ENCODE measurements at places on chromosomes 5 and 9.

- DNase-seq, result no peak
Observed at GRCh38 chr5:66829358-66829674, 233.1 kb downstream of the MAST4 start.

- no peak for DNase-seq
Observed at GRCh38 chr9:38227656-38228055, 158.6 kb upstream of the SHB start.

GRCh38 chr9:125842242-125842641, 95.1 kb downstream of the PBX3 start:
- no peak for DNase-seq

DNA sequence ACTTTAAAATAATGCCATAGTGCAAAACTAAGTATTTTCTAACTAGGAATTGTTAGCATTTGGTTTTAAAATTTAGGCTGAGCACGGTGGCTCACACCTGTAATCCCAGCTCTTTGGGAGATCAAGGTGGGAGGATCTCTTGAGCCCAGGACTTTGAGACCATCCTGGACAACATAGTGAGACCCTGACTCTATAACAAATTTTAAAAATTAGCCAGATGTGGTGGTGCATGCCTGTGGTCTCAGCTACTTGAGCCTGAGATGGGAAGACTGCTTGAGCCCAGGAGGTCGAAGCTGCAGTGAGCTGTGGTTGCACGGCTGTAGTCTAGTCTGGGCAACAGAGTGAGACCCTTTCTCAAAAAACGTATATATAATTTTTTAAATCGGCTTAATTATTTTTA, 4.9 kb downstream of the OTULIN start:
- no peak for DNase-seq

DNA sequence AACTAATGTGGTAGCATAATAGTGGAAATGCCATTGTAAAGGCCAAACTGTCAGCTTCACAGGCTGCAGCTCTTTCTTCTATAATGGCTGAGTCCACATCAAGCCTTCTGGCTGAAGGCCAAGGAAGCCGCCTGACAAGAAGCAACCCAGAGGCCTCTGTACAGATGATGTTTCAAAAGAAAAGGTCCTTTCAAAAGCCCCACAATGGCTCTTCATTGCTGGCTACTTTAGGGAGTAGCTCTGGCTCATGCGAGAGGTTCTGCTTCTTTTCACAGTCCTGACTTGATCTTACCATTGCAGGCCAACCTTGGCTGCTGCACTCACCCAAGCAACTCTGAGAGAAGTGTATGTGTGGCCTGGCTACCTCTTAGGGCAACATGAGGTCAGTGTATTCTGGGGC, 54.5 kb upstream of the EQTN start:
- no peak for DNase-seq

GRCh38 chr9:72949244-72949582, 3.6 kb downstream of the ALDH1A1 start:
- no peak for DNase-seq

DNA sequence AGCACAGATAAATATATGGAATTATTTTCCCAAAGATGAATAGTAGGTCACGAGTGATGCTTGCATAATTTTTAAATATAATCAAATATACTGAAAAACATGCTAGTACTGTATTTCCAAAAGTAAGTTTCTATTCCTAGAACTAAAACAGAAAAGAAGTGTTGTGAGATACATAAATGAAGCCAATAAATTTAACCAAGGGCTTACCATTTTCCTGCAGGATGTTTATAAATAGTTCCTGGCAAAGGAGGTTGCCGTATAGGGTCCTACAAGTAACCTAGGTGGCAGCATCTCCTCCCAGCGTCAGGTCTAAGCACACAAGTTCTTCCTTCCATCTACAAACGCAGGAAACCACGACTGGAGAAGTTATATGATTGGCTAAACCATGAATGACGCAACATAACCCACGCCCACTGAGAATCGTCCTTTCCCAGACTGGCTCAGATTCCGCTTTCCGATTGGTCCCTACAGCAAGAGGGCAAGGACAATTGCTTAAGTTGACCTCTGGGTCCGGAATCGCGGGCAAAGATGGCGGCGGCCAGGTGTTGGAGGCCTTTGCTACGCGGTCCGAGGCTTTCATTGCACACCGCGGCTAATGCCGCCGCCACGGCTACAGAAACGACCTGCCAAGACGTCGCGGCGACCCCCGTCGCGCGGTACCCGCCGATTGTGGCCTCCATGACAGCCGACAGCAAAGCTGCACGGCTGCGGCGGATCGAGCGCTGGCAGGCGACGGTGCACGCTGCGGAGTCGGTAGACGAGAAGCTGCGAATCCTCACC, at the start of gene MRPS30:
Gene MRPS30, plus strand, starts transcription at position 513 of the 780 bp plus-strand sequence. Its CDS starts 16 bp downstream, at position 529.
- peak; percentile 70 for DNase-seq

GRCh38 chr9:85898332-85898731, 42.6 kb upstream of the NAA35 start:
- no peak for DNase-seq

- DNase-seq, result peak; percentile 69
Observed at GRCh38 chr5:67003935-67004729, 192.5 kb downstream of the CD180 start.

DNA sequence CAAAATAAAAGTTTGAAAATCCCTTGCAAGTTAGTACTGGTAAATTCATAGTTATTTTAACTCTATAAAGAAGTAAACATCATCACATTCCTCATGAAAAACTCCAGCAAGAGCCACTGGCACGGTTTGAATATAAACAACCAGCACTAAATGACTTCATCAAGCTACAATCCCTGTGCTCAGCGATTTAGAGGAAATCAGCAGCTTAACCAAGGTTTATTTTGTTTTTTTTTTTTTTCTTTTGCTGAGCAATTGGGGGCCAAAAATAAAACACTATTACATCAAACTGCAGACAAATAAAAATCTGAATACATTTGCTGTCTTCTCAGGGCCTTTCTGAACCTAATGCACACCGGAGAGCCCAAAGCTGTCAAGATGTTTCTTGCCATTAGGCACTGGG, 106.2 kb upstream of the SLC24A2 start:
- DNase-seq, result no peak

GRCh38 chr5:88544671-88545070, 276.0 kb upstream of the TMEM161B start:
- DNase-seq, result no peak

GRCh38 chr5:177453852-177454396, 7.3 kb downstream of the PRR7 start:
- DNase-seq, result no peak

DNA sequence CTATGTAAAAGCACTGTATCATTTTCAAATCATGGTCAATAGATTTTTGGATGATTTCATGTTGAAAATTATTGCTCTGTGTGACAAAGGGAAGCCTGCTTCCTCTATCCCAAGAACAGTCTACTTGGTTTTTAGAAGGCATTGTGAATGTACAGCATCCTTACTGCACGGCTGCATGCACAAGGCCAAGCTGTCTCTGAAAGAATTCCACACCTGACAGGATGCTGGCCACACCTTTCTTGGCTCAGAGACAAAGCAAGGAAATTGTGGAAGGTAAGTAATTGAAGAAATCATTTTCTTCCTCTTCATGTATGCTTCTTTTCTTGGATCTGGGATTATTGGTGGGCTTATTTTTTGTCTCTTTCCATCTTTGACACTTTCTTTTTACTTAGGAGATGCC, 53.7 kb upstream of the VCAN start:
- no peak for DNase-seq

- DNase-seq, result no peak
Observed at GRCh38 chr9:87119328-87119881, 172.1 kb upstream of the GAS1 start.

- no peak for DNase-seq
Observed at GRCh38 chr5:111863801-111864200, 106.8 kb upstream of the NREP start.

- DNase-seq, result no peak
Observed at GRCh38 chr5:67002832-67003684, 193.5 kb downstream of the CD180 start.

DNA sequence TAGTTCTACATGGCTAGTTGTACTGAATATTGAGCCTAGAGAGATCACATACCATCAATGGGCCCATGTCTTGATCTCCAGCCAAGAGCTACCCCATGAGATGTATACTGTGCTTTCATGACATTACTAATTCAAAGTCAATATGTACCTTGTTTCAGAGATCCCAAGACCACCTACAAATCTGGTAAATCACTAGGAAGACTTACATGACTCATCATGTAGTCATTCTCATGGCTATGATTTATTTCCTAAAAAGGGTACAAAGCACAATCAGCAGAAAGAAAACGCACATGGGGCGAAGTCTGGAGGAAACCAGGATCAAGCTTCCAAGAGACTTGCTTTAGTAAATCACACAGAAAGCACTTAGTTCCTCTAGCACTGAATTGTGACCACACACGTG, 103.0 kb downstream of the PCSK5 start:
- no peak for DNase-seq

DNA sequence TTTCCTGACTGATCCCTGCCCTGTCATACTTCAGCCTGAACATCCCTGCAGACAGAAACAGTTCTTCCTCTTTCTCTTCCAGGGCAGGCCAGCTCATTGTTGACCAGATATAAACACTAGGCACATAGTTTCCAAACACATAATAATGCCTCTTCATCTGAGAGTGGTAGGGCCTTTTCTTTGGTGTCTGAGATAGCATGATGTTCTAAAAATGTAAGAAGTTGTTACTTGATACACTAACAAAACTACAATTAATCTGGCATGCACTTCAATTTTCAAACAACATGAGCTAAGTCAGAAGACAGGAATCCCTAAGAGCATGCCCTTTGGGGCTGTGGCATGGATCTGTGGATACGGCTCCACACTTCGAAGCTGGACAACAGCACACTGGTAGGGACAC, 246.6 kb downstream of the SPOCK1 start:
- DNase-seq, result no peak

- DNase-seq, result no peak
Observed at GRCh38 chr9:71891557-71892189, 19.3 kb downstream of the ABHD17B start.

GRCh38 chr5:88396000-88396535, 127.4 kb upstream of the TMEM161B start:
- DNase-seq, result no peak

GRCh38 chr9:77486463-77486862, 161.7 kb downstream of the GNA14 start:
- DNase-seq, result no peak

DNA sequence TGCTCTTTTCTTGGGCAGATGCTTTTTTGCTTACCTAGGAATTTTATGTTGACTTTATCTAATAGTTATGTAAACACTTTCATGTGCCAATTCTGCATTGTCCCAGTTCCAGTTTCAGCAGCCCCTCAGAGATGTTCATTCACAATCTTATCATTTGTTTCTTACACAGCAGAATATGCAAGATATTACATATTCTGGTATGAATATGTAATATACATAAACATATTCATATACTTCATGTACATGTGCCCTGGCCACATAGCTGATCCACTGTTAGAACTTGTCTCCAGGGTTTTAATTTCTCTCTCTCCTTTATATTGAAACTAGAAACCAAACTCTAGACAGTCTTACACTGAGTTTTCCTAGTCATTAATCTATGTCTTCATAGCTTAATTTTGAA, 90.2 kb upstream of the PARP8 start:
- no peak for DNase-seq

- no peak for DNase-seq
Observed at GRCh38 chr5:143207563-143208364, 195.7 kb downstream of the NR3C1 start.

- peak; percentile 54 for DNase-seq
Observed at GRCh38 chr9:100216178-100216787, 117.2 kb downstream of the INVS start.

DNA sequence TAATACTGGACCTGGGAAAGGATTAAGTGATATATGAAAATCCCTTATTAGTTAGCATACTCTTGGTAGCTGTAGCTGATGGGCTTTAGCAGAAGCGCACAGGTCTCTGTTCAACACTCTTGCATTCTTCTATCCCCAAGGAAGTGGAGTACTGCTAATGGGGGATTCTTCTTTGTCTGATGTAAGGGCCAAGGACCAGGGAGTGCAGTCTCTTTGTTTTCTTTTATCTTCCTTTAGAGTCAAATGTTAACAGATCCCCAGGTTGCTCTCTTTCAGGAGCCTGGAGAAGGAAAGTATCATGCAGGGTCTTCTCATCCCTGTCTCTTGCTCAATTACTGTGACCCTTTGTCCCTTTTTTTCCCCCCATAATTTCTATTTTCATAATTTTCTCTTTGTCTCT, 1146.9 kb upstream of the DMAC1 start:
- DNase-seq, result no peak

- no peak for DNase-seq
Observed at GRCh38 chr5:149437391-149438040, 58.4 kb upstream of the IL17B start.

DNA sequence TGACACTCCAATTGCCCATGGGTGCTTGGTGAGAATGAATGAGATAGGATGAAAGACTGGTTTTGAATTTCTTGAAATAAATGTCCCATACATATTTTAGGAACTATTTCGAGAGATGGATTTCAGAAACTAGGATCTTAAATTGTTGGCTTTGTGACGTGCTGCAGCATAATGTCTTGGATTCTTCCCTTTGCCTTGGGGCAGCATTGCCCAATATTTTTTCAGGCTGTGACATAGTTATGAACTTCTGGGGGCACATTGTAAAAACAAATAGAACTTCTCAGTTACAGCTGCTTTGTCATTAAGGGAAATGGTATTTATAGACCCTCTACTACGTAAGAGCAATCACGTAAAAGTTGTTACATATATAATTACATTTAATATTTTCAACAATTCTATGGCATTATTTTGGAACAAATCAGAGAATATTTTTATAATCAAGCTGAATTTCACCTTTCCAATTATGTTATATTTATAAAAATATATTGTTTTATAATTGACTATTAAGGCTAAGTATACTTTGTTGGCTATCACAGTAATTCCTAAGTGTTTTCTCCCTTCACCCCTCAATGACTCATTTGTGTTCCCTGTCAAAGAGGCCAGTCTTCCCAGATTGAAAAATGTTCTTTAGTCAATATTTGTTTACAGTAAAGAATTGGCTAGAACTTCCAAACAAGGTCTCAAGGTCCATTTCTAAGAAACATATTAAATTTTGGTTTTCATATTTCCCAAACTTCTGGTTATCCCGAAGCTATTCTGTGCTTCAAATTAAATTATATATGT, 1388.3 kb upstream of the ACO1 start:
- DNase-seq, result no peak

- DNase-seq, result no peak
Observed at GRCh38 chr5:137051161-137051560, 448.0 kb downstream of the SPOCK1 start.

DNA sequence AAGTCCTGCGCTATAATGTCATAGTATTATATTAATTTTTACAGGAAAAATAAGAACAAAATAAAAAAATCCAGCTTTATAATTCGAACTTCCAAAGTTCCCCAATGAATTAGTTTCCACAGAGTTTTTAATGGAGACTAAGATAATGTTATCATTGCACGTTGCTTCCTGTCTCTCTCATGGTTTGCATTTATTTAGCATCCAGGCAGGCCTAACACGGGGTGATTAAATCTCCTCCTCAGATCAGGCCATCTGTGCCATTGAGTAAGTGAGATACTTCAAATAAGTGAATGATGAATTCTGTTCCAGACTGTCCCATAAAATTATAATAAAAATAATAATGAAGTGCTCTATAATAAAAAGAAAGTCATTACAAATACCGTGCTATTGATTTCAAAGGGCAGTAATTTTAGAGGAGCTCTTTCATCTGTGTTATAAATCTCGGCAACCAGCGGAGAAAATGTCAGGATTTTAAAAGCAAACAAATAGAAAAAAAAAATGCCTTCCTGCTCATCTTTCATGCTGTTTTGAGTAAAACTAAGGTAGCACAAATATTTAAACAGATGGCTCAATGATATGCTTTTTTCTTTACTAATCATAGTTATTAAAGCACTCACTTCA, 570.6 kb upstream of the ZNF608 start:
- no peak for DNase-seq

All from stimulated activated CD8-positive, alpha-beta memory T cell treated with anti-CD3 and anti-CD28 coated beads, Interleukin-2, amount 100 ng/mL, for 48 hours (primary cell).